GM12892 (cell line): ENCODE measurements at places on chromosomes 11 and 22.

DNA sequence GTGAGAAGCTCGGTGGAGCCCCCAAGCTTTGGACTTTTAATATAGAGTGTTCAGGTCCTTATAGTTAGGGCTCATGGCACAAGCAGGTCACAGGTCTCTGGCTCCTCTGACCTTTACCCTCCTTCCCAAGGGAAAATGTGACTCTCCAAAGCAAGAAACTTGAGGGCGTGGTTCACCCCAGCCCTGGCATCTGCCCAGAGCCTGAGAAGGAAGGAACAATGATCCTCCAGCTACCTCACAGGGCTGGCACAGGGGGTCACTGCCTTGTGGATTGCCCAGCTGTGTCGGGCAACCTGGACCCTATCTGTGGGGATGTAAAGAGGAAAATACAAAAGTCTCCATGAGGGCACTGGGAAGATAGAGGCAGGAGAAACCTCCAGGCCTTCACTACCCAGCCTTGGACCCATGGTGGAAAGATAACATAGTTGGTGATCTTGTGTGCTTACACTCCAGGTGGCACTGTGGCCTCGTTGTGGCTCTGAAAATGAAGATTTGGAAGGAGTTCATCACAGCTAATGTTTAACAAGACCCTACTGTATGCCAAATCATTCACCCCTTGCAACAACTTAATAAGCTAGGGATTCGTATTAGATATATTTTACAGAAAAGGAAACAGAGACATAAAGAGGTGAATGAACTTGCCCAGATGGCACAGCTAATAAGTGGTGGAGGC lies 3.8 kb upstream of the ZNF195 start:
- no peak for DNase-seq

- no peak for DNase-seq
Measured at GRCh38 chr22:45425101-45425500, 11.6 kb downstream of the RIBC2 start.

GRCh38 chr22:44752285-44753188 lies at the start of gene ARHGAP8:
TSS of gene ARHGAP8 (plus strand) at chr22:44752575. CDS start at chr22:44786528, 33,953 bp downstream.
- DNase-seq = no peak

- no peak for DNase-seq
Measured at GRCh38 chr11:86524620-86525352, 147.6 kb downstream of the ME3 start.

DNA sequence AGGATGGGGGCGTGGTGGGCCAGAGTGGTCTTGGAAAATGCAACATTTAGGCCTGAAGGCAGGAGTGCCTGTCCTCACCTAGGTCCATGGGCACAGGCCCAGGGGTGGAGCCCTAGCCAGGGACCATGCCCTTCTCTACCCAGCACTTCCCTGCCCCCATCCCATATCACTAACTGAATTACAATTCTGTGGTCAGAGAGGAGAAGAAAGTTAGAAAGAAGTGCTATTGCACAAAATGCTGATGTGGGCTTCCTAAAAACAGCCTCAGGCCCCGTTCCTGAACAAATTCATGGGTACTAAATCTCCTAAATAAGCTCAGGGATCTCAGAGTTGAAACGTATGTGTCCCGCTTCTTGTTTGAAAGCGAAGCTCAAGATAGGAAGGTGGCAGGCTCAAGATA lies 3.5 kb upstream of the ASRGL1 start:
- no peak for DNase-seq

DNA sequence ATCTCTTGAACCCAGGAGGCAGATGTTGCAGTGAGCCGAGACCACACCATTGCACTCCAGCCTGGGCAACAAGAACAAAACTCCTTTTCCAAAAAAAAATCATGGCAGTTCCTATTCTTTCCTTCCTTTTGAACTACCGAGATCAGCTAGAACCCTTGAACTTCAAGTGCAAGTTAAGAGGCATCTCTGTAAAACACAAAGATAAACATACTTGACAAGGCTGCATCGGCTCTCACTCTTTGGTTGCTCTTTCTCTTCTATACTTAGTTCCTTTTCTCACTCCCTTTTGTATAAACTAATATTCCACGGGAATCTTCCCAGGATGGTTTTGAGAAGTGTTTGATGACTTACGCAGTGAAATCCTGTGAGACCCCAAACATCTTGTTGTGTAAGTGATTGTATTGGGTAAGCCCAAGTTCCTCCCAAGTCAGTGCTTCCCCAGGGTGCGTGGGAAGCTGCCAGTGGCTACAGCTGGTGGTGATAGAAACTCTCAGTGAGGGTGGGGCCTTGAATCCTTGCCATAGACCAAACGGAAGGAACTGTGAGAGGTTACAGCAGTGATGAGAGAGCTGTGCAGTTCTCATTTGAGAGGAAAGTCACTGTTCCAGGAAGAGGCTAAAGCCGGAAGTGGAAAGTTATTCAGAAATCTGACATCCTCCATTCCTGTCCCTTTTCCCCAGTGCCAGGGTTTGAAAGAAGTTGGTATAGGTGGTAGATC lies 24.1 kb upstream of the CDC42EP2 start:
- DNase-seq = no peak

- DNase-seq = no peak
Measured at GRCh38 chr22:29780748-29781676, 13.8 kb downstream of the UQCR10 start.

DNA sequence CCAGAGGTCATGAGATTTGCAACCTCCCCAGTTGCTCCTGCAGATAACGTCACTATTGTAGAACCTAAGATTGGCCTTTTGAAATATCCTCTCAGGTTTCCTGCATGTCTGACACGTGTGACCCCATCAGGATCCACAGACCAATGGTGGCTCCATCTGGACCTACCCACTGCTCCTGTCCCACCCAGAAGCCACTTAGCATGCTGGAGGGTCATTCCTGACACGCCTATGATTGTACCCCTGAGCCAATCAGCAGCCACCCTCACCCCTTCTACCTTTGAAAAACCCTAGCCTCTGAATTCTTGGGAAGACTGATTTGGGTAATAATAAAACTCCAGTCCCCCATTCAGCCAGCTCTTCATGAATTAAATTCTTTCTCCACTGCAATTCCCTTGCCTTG lies 20.1 kb upstream of the NARS2 start:
- DNase-seq = no peak

- no peak for DNase-seq
Measured at GRCh38 chr11:12192794-12193514, 82.6 kb downstream of the MICAL2 start.

- no peak for DNase-seq
Measured at GRCh38 chr11:1541474-1542204, 30.4 kb downstream of the DUSP8 start.

GRCh38 chr11:118917481-118918127 lies 8.1 kb downstream of the BCL9L start:
- DNase-seq = no peak

GRCh38 chr22:49429066-49429465 lies 398.6 kb downstream of the BRD1 start:
- DNase-seq = no peak

- DNase-seq = no peak
Measured at GRCh38 chr11:131759140-131759539, 388.7 kb downstream of the NTM start.

GRCh38 chr22:40289991-40290459 lies 56.3 kb upstream of the ADSL start:
- peak; percentile 46 for DNase-seq

- no peak for DNase-seq
Measured at GRCh38 chr11:19868871-19869270, 156.2 kb downstream of the NAV2 start.

DNA sequence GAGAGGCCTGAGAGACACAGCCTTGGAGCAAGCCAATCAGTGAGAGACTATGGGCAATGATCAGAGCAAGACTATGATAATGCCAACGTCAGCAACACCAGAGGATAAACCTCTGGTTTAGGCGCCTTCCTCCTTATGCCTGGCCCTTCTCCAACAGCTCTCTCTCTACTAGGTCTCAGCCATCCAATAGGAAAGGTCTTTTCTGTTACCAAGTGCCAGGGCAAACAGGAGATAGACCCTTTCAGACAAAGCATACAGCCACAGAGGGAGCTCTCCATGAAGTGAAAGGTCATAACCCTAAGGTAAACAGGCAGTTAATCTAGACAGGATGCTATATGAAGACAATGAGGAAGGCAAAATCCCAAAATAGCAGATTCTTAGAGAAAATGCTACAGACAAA lies 9.5 kb downstream of the STK33 start:
- DNase-seq = no peak

GRCh38 chr11:5230266-5230665 lies 3.4 kb upstream of the HBB start:
- no peak for DNase-seq

DNA sequence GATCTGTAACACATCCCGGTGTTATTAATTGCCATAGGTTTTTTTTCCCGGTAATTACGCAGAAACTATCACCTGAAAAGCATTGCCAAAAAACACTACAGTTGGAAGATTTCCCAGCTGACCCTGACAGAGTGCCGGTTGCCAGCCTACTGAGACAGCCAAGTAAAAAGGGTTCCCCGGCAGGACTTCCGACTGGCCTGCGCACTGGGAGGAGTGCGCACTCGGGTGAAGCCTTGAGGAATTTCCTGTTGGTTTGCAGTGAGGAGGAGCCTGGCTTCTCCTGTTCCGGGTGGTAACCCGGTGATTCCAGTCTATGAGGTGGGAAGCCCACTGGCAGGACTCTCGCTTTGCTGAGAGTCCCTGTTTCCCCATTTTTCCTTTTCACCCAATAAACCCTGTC lies 52.1 kb downstream of the CNTF start:
- DNase-seq = no peak

DNA sequence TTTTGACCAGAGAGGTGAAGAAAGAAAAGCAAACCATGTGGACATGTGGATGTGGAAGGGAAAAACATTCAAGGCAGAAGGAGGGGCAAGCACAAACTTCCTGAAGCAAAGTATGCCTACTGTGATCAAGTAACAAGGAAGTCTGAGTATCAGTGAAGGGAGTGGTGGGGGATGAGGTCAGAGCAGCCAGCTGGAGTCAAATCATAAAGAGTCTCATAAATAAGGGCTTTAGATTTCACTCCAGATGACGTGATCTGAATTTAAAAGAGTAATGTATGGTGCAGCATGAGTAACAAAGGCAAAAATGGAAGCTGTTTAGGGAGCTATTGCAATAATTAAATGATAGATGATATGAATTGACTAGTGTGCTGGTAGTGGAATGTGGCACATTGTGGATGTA lies 665.4 kb upstream of the CCDC90B start:
- DNase-seq = no peak

DNA sequence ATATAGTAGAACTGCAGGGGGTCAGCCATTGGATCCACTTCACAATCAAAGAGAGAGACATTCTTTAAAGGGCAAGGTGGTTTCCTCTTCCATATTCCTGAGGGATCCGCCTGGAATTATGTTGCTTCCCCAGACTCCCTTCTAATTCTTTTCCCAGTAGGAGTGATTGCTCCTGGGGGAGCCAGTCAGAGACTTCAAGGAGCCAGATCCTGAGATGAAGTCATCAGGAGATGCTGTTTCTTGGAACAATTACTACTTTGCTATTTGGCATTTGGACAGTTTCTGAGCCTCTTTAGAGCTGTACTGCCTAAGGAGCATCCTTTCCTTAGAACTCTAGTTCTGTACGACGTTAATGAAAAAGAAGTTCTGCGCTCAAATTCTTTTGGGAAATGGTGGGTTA lies 1.9 kb upstream of the OR9Q2 start:
- DNase-seq = no peak

DNA sequence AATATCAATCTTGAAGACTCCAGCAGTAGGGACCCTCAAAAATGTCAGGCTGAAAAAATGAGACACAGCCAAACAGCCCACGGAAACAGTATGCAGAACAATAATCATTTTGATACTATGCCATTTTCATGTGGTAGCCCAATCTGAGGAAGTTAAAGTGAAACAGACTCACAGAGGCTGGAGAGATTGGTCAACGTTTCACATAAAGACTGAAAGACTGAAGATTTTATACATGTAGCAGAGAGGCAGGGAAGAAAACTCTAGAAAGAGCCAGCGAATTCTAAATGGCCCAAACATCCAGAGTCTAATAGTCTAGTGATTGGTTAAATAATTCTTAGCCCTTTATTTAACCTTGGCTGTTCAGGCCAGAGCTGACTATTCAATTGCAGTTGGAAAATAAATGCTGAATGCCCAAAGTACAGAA lies 49.4 kb downstream of the MAML2 start:
- DNase-seq = no peak

GRCh38 chr11:133817449-133817848 lies 27.9 kb downstream of the SPATA19 start:
- no peak for DNase-seq

DNA sequence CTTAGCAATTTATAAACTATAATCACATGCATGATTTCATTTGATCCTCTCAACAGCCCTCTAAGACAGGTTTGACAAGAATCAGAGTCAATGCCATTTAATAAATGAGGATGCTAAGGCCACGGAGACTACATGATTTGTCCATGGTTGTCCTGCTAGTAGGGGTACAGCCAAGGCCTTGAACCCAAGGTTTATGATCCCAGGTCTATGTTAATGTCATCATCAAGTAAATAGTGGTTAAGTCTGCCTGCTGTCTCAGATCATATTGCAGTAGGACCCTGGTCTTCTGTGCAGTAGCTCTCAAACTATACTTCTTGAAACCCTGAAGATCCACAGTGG lies 17.7 kb upstream of the SYTL2 start:
- DNase-seq = no peak

DNA sequence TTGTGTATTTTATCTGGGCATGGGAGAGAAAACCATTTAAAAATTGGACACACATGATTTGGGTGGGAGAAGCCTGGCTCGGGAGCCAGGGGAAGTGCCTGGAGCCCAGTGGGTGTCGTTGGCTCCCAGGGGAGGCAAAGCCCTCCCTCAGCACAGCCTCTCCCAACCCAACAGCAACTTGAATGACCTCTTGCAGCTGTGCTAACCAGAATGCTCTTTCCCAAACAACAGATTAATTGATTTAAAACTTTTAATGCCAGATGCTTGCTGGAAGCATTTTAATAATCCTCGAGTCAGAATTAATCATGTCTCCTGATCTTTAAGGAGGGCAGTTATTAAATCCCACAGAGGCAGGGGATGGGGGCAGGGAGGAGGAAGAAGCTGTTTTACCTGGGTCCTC lies 401.6 kb downstream of the BUD13 start:
- DNase-seq = no peak

DNA sequence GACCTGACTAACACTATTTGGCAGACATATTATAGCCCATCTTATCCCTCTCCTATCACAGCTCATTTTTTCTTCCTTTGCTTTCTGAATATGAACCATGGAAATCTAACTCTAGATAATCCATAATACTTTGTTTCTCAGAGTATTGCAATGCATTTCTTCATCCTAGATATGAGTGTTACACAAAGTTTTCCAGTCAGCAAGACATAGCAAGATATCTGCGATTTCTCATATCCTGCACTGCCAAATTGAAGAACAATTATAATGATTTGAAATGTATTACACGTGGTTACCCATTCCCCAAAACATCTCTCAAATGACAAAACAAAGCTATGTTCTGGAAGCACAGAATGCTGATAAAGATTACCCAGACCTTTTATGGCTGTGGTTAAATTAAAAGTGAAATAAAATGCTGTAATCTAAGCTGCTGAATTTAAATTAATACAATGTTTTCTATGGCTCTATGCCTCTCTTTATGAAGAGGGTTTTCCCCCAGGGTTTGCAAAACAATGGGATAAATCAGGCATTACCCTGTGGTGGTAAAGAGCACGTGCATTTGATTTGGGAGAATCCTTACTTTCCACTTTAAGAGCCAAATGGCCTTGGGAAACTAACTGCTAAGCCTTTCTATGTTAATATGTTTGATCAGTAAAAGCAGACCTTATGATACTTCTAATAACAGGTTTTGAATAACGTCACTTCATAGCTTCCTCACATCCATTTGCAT lies 1291.0 kb upstream of the CNTN5 start:
- DNase-seq = no peak

- no peak for DNase-seq
Measured at GRCh38 chr11:70511345-70511744, 113.0 kb downstream of the CTTN start.
